MCF 10A (cell line): ENCODE measurements at places on chromosomes 7 and 10. TPM values are rescaled to one million over a fixed set of nuclear protein-coding genes. Genes with fewer than 3 reads are reported as not detected.

DNA sequence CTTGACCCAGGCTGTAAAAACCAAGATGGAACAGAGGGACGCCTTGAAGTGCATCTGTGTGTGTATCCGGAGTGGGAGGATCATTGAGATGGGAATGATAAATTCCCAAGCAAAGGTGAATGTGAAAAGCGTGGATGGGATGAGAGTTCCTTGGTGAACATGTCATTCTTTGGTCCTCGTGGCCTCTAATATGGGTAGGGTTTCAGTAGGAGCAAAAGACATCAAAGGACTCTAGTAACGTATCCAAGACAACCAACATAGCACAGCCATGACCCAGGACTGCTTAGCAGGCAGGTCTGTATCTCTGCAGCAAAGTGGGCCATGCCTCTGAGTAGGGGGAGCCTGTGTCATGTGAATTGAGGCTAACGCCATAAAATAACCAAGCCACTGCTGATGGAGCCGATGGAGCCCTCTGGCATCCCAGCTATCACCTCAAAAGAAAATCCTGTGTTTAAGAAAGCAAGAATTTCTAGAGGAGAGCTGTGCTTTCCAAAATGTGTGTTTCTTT is 98.6 kb downstream of the CCDC3 start:
- no peak for DNase-seq
- no peak overlapping the region for H3K27ac ChIP-seq
- H3K27me3 ChIP-seq = no peaks in the 10 kb centered on the region
- no peaks in the 10 kb centered on the region for H3K36me3 ChIP-seq
- no peak overlapping the region for H3K4me3 ChIP-seq

DNA sequence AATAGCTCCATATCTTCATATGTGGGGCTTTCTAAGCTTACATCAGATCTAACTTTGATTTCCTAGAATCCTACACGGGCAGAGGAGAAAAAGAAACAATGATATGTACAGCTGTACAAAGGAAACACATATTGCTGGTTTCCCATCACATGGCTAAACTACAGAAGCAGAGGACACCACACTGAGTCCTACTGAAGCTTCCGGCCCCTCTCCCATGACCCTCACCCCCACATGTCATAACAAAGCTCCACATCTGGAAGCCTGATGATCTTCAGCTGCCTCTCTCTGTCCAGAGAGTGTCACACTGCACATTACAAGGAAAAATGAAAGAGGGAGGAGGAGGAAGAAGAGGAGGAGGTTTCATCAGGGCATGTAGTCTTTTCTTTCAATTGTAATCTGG is 14.0 kb downstream of the SLC16A12 start:
- no peak overlapping the region for H3K4me3 ChIP-seq
- H3K27ac ChIP-seq = no peak overlapping the region

- DNase-seq = peak; percentile 85
- H3K27ac ChIP-seq = no peak overlapping the region
- H3K27me3 ChIP-seq = no peaks in the 10 kb centered on the region
- H3K36me3 ChIP-seq = no peaks in the 10 kb centered on the region
- no peak overlapping the region for H3K4me3 ChIP-seq
- peaks cover 11% of the 10 kb centered on the region for H3K4me1 ChIP-seq
Observed at GRCh38 chr7:77455321-77455720, 39.2 kb upstream of the GSAP start.

DNA sequence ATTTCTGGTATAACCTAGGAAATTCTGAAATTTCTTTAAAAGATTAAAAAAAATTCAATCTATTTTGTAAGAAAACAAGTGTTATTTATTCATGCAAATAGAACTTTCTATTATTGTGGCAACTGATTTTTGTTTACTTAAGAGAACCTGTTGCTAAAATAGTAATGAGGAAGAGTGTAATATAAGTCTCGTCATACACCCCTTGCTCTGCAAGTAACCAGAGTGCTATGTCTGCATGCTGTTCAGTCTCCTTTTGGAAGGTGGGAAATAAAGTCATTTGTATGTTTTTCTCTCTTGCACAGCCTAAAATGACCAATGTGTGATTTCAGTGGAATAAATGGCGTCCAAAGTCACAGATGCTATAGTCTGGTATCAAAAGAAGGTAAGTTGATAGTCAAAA is 41.3 kb downstream of the PHTF2 start:
- no peaks in the 10 kb centered on the region for H3K36me3 ChIP-seq
- peaks cover 5% of the 10 kb centered on the region for H3K4me1 ChIP-seq
- DNase-seq = no peak
- no peak overlapping the region for H3K4me3 ChIP-seq
- H3K27ac ChIP-seq = no peak overlapping the region

GRCh38 chr7:101767544-101767943 is 49.9 kb upstream of the CUX1 start:
- peak; percentile 49 for DNase-seq
- peaks cover 18% of the 10 kb centered on the region for H3K27me3 ChIP-seq
- no peak overlapping the region for H3K27ac ChIP-seq
- H3K4me1 ChIP-seq = no peaks in the 10 kb centered on the region

DNA sequence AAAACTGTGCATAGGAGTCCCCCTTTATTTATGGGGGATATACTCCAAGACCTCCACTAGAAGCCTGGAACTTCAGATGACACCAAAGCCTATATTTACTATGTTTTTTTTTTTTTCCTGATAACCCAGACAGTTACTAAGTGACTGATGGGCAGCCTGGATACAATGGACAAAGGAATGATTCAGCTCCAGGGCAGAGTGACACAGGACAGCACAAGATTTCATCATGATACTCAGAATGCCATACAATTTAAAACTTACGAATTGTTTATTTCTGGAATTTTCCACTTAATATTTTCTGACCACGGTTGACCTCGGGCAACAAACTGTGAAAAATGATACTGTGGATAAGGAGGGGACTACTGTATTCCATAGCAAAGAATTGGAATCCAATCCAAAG is 843.6 kb downstream of the PCDH15 start:
- H3K4me1 ChIP-seq = no peaks in the 10 kb centered on the region
- no peaks in the 10 kb centered on the region for H3K27me3 ChIP-seq
- H3K27ac ChIP-seq = no peak overlapping the region
- DNase-seq = no peak

DNA sequence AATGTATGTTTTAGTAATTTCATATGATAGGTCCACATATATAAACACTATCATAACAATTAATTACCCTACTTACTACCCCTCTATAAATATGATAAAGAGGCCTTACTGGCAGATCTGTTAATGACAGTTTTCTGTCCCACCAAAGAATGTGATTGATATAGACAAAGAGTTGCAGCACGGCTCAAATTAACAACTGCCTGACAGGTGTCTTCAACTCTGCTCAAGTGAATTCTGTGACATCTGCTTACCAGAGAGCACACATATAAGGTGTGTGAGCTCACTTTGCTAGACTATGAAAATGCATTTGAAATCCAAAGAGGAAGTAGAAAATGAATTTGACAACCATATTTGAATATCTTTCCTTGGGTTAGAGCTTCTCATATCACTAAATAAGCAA is 36.6 kb downstream of the CACNA2D1 start:
- H3K36me3 ChIP-seq = no peaks in the 10 kb centered on the region
- no peaks in the 10 kb centered on the region for H3K4me1 ChIP-seq
- H3K27ac ChIP-seq = no peak overlapping the region
- H3K4me3 ChIP-seq = no peak overlapping the region
- no peak for DNase-seq

GRCh38 chr10:93718937-93719725 is 16.7 kb upstream of the FRA10AC1 start:
- no peaks in the 10 kb centered on the region for H3K36me3 ChIP-seq
- no peak for DNase-seq
- H3K27me3 ChIP-seq = no peaks in the 10 kb centered on the region
- no peak overlapping the region for H3K4me3 ChIP-seq
- peaks cover 5% of the 10 kb centered on the region for H3K4me1 ChIP-seq

DNA sequence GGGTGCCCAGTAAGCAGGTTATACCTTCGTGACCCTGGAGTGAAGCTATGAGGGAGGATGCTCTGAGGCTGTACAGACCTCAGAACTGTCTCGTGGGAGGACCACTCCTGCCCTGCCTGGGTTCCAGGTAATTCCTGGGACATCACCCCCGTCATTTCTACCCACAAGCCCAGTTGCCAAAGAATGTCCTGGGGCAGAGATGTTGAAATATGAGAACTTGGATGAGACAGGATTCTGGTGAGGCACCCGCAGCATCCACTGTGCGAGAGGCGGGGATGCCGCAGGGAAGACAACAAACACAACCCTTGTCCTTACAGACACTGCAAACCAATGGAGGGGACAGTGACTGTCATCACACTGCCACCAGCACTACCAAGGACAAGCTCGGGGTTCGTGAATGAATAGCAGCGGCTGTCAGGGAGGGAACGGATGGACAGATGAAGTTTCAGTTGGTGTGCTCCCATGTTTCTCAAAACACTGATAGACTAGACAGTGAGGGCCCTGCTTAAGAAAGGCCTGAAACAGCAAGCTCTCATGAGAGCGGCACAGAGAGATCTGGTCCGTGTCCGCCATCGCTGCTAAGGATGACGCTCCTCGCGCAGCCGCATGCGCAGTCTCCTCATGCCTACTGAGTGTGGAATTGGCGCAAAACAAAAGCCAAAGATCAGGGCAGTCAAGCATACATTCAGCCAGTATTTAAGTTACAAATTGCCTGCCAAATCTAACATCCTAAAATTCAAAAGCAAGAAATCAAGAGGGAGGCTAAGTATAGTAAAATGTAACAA is 82.0 kb upstream of the RHEB start:
- no peak overlapping the region for H3K27ac ChIP-seq
- H3K4me1 ChIP-seq = peaks cover 53% of the 10 kb centered on the region
- DNase-seq = peak; percentile 86
- peaks cover 53% of the 10 kb centered on the region for H3K36me3 ChIP-seq

- no peaks in the 10 kb centered on the region for H3K36me3 ChIP-seq
- H3K27me3 ChIP-seq = no peaks in the 10 kb centered on the region
- H3K4me1 ChIP-seq = no peaks in the 10 kb centered on the region
- no peak overlapping the region for H3K27ac ChIP-seq
- H3K4me3 ChIP-seq = no peak overlapping the region
- DNase-seq = no peak
Observed at GRCh38 chr10:126041117-126041516, 144.8 kb downstream of the FANK1 start.

The SEMA3D gene
- not detected in 2 replicates for total RNA-seq

The LIPK gene
- not detected in 2 replicates for total RNA-seq

The GBX1 gene
- not detected in 2 replicates for total RNA-seq

The SPOCK2 gene
- total RNA-seq = 1.2 and 1.3 TPM in 2 replicates

The SORCS1 gene
- total RNA-seq = 0.54 TPM in 1 of 2 replicates, not detected in the other

The OR2A42 gene
- total RNA-seq = not detected in 2 replicates

The SPDYE3 gene
- total RNA-seq = not detected in 2 replicates
